ENCODE measurements at places on chromosomes 7 and 10.

GRCh38 chr10:132164761-132165278, 21.9 kb upstream of the DPYSL4 start:
- no peak overlapping the region for H3K27ac ChIP-seq
- H3K4me1 ChIP-seq, result peaks cover 6% of the 10 kb centered on the region
- H3K36me3 ChIP-seq, result no peaks in the 10 kb centered on the region

DNA sequence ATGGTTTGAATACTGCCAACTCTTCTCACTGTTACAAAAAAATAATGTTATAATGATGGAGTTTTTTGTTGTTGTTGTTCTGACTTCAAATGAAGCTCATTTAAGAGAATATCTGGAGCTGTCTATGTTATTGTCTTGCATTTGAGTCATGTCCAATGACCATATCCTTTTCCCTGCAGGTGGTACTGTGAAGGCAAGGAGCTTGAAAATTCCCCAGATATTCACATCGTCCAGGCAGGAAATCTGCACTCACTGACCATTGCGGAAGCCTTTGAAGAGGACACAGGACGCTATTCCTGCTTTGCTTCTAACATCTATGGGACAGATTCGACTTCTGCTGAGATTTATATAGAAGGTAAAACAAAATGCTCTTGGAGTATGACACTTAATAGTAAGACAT, 33.5 kb downstream of the MYPN start:
- DNase-seq, result no peak
- no peak overlapping the region for H3K27ac ChIP-seq
- H3K36me3 ChIP-seq, result no peaks in the 10 kb centered on the region
- H3K4me3 ChIP-seq, result no peak overlapping the region
- no peaks in the 10 kb centered on the region for H3K27me3 ChIP-seq
- peaks cover 3% of the 10 kb centered on the region for H3K4me1 ChIP-seq

DNA sequence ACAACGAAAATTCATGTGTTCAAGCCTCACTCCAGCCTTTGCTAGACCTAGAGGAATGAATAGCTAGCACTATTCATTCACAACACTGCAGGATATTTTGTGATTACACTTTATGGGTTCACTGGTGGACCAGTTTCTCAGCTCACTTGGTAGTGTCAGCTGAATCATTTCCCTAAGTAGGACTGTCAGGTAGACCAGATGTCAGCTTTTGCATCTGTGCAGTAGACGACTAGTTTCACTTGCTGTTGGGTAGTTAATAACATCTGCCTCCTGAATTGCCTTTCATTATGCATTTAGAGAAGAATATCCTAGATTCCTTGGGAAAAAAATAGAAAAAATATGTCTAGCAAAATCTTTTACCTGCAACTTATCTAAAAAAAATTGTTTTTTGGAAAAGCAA, 296.4 kb downstream of the ADARB2 start:
- H3K4me3 ChIP-seq, result no peak overlapping the region
- no peak overlapping the region for H3K27ac ChIP-seq
- H3K36me3 ChIP-seq, result no peaks in the 10 kb centered on the region
- peaks cover 8% of the 10 kb centered on the region for H3K4me1 ChIP-seq
- no peaks in the 10 kb centered on the region for H3K27me3 ChIP-seq

DNA sequence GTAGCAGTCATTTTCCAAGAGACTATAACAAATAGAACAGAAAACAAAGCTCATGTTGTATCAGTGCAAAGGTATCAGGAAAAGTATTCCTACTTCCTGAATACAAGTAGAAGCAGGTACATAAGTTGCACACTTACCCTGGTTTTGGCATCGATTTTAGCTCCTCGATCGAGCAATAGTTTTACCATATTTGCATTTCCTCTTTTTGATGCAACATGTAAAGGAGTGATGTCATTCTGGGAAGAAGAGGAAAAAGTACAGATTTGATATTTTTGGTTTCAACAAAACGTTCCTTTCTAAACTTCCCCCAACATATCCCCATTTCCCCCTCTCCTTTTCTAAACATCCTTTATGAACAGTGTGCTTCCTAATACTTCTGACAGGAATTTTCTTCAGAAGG, 155.1 kb downstream of the ANK3 start:
- H3K36me3 ChIP-seq, result no peaks in the 10 kb centered on the region
- no peak overlapping the region for H3K4me3 ChIP-seq

DNA sequence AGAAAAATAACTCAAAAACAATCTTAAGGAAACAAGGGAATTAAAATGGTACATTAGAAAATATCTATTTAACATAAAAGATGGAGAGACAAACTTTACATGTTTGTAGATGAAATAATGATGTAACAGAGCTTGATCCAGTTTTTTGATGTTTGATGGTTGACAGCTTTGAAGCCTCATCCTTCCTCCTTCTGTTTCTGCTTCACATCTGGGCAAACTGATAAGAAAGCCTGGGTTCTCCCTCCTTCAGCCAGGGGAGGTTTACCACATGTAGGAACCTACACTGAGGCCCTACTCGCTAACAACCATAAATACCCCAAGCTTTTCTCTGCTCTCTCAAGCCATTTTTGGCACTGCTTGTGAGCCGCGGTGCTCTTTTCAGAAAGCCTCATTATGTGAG, 82.8 kb upstream of the ZNF32 start:
- H3K4me1 ChIP-seq, result no peaks in the 10 kb centered on the region
- no peak overlapping the region for H3K4me3 ChIP-seq
- H3K36me3 ChIP-seq, result peaks cover 24% of the 10 kb centered on the region

- H3K36me3 ChIP-seq, result no peaks in the 10 kb centered on the region
- peak; percentile 71 for DNase-seq
- H3K4me3 ChIP-seq, result no peak overlapping the region
Observed at GRCh38 chr7:21261627-21262594, 166.0 kb upstream of the SP4 start.

- H3K4me1 ChIP-seq, result peaks cover 25% of the 10 kb centered on the region
- H3K27me3 ChIP-seq, result peaks cover 15% of the 10 kb centered on the region
- H3K36me3 ChIP-seq, result peaks cover 16% of the 10 kb centered on the region
- H3K27ac ChIP-seq, result no peak overlapping the region
- H3K4me3 ChIP-seq, result no peak overlapping the region
- no peak for DNase-seq
Observed at GRCh38 chr7:3888096-3888495, 587.0 kb downstream of the SDK1 start.

DNA sequence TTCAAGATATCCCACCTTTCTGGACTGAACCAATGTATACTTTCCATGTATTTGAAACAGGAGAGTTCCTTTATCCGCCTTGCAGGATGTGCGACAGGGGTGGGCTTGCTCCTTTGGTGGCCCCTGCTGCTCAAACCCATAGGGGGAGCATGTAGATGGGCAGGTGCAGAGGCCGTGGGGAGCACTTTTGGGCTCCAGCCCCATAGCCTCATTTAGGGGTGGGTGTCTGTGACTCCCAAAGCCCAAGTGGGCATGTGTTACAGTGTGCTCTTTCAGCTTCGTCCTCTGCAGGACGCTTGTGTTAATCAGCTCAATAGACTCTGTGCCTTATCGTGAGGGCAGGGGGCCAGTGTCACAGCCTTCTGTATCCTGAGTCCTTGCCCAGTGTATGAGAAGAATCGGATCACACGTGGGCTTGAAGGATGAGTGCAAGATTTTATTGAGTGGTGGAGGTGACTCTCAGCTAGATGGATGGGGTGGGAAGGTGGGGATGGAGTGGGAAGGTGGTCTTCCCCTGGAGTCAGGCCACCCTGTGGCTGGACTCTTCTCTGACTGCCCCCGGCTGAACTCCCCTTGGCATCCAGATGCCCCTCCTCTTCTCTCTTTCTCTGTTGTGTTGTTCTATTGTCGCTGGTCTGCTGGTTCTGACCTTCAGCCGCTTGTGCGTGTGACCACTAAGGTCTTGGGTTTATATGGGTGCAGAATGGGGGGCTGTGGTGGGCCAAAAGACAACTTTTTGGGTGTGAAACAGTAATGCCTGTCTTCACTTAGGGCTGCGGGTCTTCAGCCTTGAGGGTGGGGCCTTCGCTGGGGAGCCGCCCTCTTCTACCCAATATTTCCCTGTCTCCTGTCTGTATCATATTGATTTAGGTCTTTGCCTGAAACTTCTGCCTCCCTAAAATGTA, 262.2 kb downstream of the GLRX3 start:
- peaks cover 20% of the 10 kb centered on the region for H3K36me3 ChIP-seq
- no peaks in the 10 kb centered on the region for H3K4me1 ChIP-seq
- H3K27ac ChIP-seq, result no peak overlapping the region
- no peak for DNase-seq
- no peak overlapping the region for H3K4me3 ChIP-seq
- H3K27me3 ChIP-seq, result peaks cover 2% of the 10 kb centered on the region

DNA sequence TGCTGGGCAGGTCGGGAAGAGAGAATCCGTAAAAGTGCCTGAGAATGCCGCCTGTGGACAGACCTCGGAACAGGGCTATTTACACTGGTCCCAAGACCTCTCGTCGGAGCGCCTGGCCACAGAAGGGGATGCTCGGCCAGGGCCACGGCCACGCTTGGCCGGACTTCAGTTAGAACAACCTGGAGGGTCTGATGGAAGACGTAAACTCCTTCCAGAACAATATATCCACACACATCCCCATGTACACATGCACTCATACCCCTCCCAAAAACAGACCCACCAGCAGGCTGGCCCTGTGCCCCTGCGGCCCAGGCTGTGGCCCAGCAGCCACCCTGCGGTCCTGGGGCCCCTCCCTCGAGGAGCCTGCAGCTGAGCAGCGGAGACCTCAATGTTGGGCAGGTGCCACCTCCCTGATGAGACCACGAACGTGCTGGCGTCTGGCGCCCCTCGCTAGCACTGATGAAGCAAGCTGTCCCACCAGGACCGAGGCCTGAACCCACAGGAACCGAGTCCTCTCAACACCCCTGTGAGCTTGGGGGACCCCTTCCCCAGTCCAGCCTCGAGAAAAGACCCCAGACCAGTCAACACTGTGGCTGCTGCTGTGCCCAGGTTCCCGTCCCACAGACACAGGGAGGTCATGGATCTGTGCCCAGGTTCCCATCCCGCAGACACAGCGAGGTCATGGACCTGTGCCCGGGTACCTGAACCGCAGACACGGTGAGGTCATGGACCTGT, 8.9 kb downstream of the CFAP46 start:
- DNase-seq, result no peak
- H3K36me3 ChIP-seq, result peaks cover 4% of the 10 kb centered on the region
- H3K27ac ChIP-seq, result no peak overlapping the region
- H3K4me1 ChIP-seq, result peaks cover 7% of the 10 kb centered on the region
- peaks cover 1% of the 10 kb centered on the region for H3K27me3 ChIP-seq

DNA sequence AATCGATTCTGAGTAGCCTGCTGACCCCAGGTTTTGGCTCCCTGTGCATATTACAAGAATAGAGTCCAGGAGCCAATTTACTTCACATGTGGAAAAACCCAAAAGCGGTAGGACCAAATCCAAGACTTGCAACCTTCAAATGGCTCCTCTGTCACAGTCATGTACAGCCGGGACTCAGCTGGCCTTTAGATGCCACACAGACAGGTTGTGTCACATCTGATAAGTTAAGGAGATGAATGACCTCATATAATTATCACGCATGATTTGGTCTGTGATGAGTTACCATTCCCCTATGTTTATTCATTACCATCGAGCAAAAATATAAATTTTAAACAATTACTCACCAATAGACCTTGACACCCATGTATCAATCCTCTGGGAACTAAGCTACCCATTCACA, 14.2 kb downstream of the CACNA2D1 start:
- no peak for DNase-seq
- H3K27ac ChIP-seq, result no peak overlapping the region
- H3K4me3 ChIP-seq, result no peak overlapping the region
- H3K27me3 ChIP-seq, result no peaks in the 10 kb centered on the region
- H3K4me1 ChIP-seq, result peaks cover 15% of the 10 kb centered on the region

- no peak overlapping the region for H3K27ac ChIP-seq
- no peak overlapping the region for H3K4me3 ChIP-seq
- peaks cover 7% of the 10 kb centered on the region for H3K36me3 ChIP-seq
- no peaks in the 10 kb centered on the region for H3K4me1 ChIP-seq
- peaks cover 5% of the 10 kb centered on the region for H3K27me3 ChIP-seq
Observed at GRCh38 chr7:43877968-43878864, 8.9 kb upstream of the MRPS24 start.

DNA sequence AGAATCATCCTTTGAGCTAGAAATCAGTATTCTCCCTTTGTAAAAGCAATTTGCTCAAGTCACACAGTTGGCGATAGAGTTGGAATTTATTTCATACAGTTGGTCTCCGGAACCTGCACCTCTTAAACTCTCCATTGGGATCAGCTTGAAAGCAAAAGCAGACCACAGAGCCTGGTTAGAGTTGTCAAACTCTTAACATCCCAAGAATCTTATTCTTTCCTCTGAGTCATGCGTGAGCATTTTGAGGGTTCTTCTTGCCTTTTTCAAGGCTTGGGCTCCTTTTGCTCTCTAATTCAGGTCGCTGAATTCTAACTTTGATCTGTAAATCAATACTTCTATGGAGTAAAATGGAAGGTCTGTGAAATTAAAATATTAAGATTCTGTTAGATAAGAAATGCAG, 19.6 kb upstream of the SCIN start:
- no peak for DNase-seq
- H3K27ac ChIP-seq, result no peak overlapping the region
- no peak overlapping the region for H3K4me3 ChIP-seq
- H3K36me3 ChIP-seq, result no peaks in the 10 kb centered on the region
- no peaks in the 10 kb centered on the region for H3K27me3 ChIP-seq

GRCh38 chr7:8739837-8740236, 306.4 kb downstream of the NXPH1 start:
- no peak for DNase-seq
- no peak overlapping the region for H3K27ac ChIP-seq
- H3K27me3 ChIP-seq, result peaks cover 5% of the 10 kb centered on the region
- no peak overlapping the region for H3K4me3 ChIP-seq

- DNase-seq, result no peak
- no peak overlapping the region for H3K27ac ChIP-seq
- no peaks in the 10 kb centered on the region for H3K4me1 ChIP-seq
- no peaks in the 10 kb centered on the region for H3K27me3 ChIP-seq
Observed at GRCh38 chr7:84678841-84679240, 484.3 kb upstream of the SEMA3A start.

DNA sequence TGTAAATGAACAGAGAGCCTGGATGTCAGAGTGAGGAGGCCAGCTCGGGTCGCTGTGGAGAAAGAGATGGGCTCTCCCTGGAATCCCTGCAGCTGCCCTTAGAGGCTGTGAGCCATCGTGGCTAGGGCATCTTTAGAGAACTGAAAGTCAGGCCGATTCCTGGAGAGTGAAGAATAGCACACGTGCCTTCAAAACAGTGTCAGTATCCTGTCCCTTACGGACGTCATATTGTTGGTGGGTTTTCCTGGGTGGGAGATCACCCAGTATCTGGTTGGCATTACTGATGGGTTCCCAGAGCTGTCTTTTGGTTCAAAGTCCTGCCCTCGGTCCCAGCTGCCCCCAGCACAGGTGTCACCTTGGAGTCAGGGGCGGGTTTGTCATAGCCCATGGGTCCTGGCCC, 25.3 kb downstream of the IKZF1 start:
- H3K27me3 ChIP-seq, result no peaks in the 10 kb centered on the region
- no peaks in the 10 kb centered on the region for H3K4me1 ChIP-seq
- no peaks in the 10 kb centered on the region for H3K36me3 ChIP-seq
- no peak overlapping the region for H3K4me3 ChIP-seq
- DNase-seq, result no peak

GRCh38 chr10:35574924-35575352, 30.2 kb upstream of the GJD4 start:
- no peak overlapping the region for H3K27ac ChIP-seq
- peaks cover 11% of the 10 kb centered on the region for H3K27me3 ChIP-seq
- peaks cover 6% of the 10 kb centered on the region for H3K36me3 ChIP-seq

GRCh38 chr10:75803816-75804552, 372.6 kb downstream of the LRMDA start:
- H3K4me3 ChIP-seq, result no peak overlapping the region
- no peaks in the 10 kb centered on the region for H3K27me3 ChIP-seq
- peak; percentile 46 for DNase-seq
- H3K4me1 ChIP-seq, result peaks cover 26% of the 10 kb centered on the region
- no peaks in the 10 kb centered on the region for H3K36me3 ChIP-seq

GRCh38 chr10:3886641-3887251, 101.7 kb upstream of the KLF6 start:
- H3K4me3 ChIP-seq, result no peak overlapping the region
- H3K27me3 ChIP-seq, result peaks cover 1% of the 10 kb centered on the region
- no peak for DNase-seq
